ENCODE measurements at places on chromosomes 1 and 21.
A peak's percentile ranks its signal among the peaks of the same experiment; 100 is the strongest.

GRCh38 chr1:119626011-119626545, 22.0 kb downstream of the ZNF697 start:
- no peak for DNase-seq

GRCh38 chr1:177439301-177439700, 268.5 kb downstream of the BRINP2 start:
- DNase-seq: no peak

DNA sequence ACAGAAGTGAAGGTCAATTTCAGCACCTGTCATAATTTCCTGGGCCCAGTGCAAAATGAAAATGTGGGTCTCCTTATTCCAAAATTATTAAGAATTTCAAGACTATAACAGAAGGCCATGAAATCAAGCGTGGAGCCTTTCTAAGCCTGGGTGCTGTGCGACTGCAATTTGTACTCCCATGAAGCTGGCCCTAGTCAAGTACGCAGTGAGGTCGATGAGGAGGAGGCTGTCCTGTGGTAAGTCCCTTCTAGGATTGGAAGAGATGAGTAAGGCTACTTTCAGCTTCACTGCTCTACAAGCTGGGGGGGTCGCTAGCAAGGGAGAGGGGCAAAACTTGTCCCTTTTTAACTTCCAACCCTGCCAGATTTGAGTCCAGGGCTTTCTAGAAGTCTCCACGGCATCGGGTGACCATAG, 410 bp upstream of the NUDC start:
- no peak for DNase-seq

- no peak for DNase-seq
Observed at GRCh38 chr1:41378999-41379737, 17.9 kb downstream of the FOXO6 start.

DNA sequence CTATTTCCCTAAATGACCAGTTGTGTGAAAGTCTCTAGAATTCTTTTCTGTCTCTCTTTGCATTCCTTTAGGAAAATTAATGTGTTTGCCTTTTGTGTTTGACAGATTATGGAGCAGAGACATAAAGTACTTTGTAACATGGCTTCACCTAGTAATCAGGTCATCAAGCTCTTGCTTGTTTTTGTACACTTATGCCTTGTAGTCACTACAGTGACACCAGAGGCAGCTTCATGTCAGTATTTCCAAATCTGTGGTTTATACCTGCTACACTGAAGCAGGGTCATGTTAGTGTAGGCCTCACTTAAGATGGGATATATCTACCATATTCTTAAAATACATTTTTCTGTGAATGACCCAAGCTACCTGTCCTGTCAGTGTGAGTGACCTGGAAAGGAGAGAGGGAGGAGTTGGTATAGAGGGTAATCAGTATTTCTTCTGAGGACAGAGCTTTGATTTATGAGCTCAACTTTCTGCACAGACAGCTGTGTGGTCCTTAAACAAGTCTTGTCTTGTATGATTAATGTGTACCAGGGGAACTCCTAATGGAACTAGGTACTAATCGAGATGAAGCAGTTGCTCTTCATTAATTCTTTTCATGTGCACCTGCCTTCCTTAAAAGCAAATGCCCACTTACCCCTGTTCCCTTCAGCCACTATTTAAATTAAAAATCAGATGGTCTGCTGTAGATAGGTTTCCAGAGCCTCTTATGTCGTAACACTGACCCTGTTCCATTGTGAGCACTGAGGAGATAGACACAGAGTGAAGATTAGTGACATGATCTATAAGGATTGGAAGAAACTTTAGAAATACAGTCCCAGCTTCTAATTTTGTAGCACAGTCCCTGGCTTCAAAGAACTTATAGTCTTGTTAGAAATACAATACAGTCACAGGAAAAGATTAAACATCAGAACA, 45.7 kb downstream of the MACO1 start:
- DNase-seq: no peak

- no peak for DNase-seq
Observed at GRCh38 chr1:145942871-145943270, 14.9 kb downstream of the LIX1L start.

DNA sequence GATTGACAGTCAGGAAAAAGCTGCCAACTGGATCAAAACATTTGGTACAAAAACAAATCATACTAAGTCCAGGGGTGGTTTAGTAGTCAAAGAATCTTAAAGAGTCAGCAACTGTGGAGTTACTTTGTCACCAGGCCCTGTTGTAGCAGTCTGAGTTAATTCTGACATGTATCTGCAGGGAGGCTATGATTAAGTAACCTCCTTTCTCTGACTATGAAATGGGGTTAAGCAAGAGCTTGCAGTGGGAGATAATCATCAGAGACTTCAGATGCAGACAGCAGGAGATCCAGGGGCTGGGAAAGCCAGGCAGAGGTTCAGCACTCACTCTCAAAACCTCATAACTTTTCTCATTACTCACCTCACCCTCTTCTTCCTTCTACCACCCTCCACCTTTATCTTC, 99.2 kb upstream of the BTG3 start:
- DNase-seq: no peak

DNA sequence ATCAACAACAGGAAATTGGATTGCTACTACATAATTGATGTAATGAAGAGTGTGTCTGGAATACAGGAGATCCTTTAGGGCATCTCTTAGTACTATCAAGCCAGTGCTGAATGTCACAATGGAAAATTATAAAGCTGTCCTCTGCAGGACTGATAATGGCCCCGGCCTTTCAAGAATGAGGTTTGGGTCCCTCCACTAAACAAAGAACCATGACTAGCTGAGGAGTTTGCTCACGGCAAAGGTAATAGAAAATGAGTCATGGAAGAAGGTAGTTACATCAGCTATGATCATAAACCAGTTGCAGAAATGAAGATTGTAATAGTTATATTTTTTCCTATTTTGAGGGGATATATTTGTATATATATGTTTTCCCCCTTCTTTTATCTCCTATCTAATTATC, 145.8 kb downstream of the KCNJ6 start:
- DNase-seq: no peak

- no peak for DNase-seq
Observed at GRCh38 chr1:68916221-68916902, 419.5 kb upstream of the DEPDC1 start.

GRCh38 chr1:200048244-200048643, 20.7 kb downstream of the NR5A2 start:
- DNase-seq: no peak

DNA sequence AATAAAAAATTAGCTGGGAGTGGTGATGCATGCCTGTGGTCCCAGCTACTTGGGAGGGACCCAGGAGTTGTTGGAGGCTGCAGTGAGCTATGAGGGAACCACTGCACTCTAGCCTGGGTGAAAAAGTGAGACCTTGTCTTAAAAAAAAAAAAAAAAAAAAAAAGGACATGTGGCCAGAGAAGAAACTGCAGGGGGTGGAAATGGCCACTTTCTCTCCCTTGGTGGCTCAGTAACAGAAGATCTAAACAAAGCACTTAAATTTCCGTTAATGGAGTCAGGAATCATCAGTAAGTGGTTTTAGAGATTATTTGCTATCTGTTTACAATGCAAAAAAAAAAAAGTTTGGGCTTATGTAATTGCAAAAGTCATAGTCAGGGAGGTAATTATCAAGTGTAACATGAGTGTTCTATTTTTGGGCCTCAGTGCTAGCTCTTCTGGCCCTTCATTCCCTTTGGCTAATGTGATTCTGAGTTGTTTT, 19.3 kb upstream of the OPRD1 start:
- DNase-seq: no peak

DNA sequence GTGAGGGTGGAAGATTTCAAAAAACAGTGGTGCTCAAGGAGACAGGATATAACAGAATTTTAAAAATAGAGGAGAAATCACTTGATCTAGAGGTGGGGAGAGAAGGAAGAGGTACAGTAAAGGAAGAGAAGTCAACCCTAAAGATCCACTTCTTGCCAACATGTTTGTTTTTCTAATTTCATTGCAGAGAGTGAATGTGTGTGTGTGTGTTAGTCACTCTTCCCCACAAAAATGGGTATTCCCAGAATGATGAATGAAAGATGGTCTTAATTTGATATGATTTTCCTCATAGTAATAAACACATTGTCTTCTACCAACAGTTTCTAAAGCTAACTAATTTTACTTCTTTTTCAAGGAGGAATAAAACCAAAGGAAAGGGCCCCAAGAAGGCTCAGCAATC, 74.2 kb upstream of the NGF start:
- no peak for DNase-seq

DNA sequence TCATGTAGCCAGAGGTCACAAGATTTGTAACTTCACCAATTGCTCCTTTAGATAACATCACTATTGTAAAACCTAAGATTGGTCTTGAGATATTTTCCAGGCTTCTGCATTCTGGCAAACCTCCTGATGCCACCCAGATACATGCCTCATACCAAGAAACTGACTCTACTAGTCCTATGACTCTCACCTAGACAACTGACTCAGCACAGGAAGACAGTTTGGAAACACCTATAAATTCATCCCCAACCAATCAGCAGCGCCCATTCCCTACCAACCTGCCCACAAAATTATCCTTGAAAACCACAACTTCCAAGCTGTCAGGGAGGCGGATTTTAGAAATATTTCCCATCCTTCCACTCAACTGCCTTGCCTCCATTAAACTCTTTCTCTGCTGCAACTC, 2.6 kb downstream of the NME7 start:
- no peak for DNase-seq

DNA sequence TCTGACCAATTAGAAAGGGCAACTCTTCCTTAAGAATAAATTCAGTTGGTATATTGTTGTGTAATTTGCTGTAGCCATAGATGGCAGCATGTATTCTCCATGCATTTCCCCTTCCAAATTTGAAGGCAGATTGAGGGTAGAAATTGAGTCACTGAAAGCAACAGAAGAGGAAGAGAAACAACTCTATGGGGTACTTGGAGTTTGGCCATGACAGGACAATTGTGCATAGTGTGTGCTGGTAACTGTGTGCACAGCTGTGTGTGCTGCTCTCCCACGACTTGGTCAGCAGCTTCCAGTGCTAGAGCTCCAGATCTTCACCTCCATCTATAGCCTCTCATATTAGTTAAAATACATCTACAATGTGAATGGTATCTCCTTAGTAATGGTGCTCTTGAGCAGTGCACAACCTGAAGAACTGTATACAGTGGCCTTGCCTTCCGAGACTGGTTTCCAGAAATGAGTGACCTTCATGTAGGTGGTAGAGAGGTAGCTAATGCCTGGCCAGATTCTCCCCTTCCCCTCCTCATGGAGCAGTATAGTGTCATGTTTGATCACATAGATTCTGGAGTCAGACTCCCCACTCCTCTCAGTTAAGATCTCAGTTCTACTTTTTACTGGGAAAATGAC, 882 bp upstream of the FCAMR start:
- peak; percentile 62 for DNase-seq

DNA sequence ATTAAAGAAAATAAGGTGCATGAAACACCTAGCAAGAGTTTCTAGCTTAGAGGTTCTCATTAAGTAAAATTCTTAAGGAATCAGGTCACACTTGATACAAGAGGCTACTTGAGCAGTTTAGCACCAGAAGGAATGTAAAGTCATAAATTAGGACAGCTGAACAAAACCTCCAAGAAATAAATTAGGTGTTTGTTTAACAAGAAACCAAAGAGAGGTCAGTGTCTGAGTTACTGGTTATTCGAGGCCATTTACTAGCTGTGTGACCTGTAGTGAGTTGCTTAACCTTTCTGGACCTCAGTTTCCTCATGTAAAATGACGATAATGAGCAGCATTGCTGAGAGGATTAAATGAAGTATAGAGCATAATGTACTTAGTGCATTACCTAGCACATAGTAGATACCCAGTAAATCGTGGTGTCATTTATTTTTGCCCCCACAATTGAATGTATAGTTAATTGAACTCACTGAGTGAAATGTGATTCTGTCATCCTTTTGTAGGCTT, 908 bp upstream of the ELK4 start:
- DNase-seq: no peak
